ENCODE measurements at places on chromosomes 4 and X.

DNA sequence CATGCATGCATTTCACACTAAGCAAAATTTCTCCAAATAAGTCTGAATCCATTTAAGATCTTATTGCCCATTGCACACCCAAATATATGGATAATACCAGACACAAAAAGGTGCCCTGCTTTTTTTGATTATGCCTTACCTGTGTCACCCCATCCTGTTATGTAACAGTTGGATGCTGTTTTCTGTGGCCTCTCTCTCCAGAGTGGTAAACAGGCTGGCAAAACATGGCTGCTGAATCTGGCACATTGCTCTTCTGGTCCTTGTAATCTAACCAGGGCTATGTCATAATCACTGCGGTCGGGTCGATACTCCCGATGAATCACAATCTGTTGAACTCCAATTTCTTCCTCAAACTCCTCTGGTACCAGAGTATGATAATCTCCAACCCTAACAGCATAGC lies 70.1 kb downstream of the PRSS12 start:
- no peak overlapping the region for H3K4me3 ChIP-seq
- H3K36me3 ChIP-seq: peaks cover 3% of the 10 kb centered on the region
- H3K27me3 ChIP-seq: no peaks in the 10 kb centered on the region
- peak; percentile 18 for DNase-seq

- H3K27me3 ChIP-seq: no peaks in the 10 kb centered on the region
- H3K36me3 ChIP-seq: no peaks in the 10 kb centered on the region
- no peak overlapping the region for H3K4me3 ChIP-seq
- H3K27ac ChIP-seq: no peak overlapping the region
Observed at GRCh38 chrX:112834031-112834845, 6.4 kb downstream of the AMOT start.

- H3K27me3 ChIP-seq: no peaks in the 10 kb centered on the region
- no peak overlapping the region for H3K4me3 ChIP-seq
- DNase-seq: no peak
- no peaks in the 10 kb centered on the region for H3K4me1 ChIP-seq
Observed at GRCh38 chr4:3770323-3771163, 4.4 kb downstream of the ADRA2C start.

DNA sequence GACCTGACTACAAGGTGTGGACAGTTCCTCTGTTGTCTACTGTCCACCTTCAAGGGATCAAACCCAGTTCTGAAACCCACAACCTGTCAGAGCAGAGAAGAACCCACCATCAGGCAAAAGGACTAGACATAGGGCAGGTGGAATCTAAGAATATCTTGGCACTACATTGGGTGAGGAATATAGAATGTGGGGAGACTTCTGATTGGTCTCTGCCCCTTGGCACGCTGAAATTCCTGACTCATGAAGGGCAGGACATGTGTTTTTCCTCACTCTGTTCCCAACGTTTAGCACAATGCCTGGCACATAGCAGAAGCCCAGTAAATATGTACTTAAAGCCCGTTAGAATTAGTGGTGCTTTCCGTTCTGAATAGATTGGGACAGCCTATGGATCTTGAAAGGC lies 59.3 kb downstream of the TSPAN7 start:
- no peak overlapping the region for H3K27ac ChIP-seq
- peaks cover 5% of the 10 kb centered on the region for H3K27me3 ChIP-seq
- H3K36me3 ChIP-seq: no peaks in the 10 kb centered on the region
- H3K4me3 ChIP-seq: no peak overlapping the region
- no peak for DNase-seq

GRCh38 chrX:65516756-65517155 lies 17.8 kb downstream of the LAS1L start:
- DNase-seq: no peak
- H3K27me3 ChIP-seq: no peaks in the 10 kb centered on the region
- H3K4me3 ChIP-seq: no peak overlapping the region
- H3K27ac ChIP-seq: no peak overlapping the region

GRCh38 chr4:38024206-38024509 lies 64.0 kb downstream of the PTTG2 start:
- peaks cover 10% of the 10 kb centered on the region for H3K4me1 ChIP-seq
- no peak for DNase-seq
- no peak overlapping the region for H3K27ac ChIP-seq
- H3K27me3 ChIP-seq: no peaks in the 10 kb centered on the region

GRCh38 chr4:12993923-12994322 lies 490.2 kb downstream of the RAB28 start:
- no peaks in the 10 kb centered on the region for H3K27me3 ChIP-seq
- no peak for DNase-seq
- H3K4me1 ChIP-seq: no peaks in the 10 kb centered on the region

Data from CD14-positive monocyte (primary cell).